ENCODE measurements at places on chromosomes 11 and 22.

DNA sequence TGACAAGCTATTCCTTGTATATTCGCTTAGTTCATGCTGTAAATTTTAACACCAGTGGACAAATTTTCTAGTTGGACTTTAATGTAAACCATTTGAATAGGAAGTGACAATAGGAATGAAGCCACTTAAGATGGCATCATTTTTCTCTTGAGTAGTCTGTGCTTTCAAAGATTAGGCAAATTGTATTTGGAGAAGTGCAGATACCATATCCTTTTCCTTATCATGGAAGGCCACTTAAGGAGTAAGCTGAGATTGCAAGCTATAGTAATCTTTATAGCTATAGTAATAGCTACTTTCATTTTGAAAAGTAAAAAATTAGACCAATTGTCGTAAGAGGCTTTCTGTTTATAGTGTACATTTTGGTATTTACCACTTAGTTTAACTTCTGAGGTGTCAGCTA, 12.8 kb downstream of the CAPRIN1 start:
- no peak for DNase-seq

- no peak for DNase-seq
Measured at GRCh38 chr11:111735262-111736116, 30.7 kb downstream of the PPP2R1B start.

GRCh38 chr22:31474743-31475142, 14.9 kb downstream of the EIF4ENIF1 start:
- DNase-seq: no peak

DNA sequence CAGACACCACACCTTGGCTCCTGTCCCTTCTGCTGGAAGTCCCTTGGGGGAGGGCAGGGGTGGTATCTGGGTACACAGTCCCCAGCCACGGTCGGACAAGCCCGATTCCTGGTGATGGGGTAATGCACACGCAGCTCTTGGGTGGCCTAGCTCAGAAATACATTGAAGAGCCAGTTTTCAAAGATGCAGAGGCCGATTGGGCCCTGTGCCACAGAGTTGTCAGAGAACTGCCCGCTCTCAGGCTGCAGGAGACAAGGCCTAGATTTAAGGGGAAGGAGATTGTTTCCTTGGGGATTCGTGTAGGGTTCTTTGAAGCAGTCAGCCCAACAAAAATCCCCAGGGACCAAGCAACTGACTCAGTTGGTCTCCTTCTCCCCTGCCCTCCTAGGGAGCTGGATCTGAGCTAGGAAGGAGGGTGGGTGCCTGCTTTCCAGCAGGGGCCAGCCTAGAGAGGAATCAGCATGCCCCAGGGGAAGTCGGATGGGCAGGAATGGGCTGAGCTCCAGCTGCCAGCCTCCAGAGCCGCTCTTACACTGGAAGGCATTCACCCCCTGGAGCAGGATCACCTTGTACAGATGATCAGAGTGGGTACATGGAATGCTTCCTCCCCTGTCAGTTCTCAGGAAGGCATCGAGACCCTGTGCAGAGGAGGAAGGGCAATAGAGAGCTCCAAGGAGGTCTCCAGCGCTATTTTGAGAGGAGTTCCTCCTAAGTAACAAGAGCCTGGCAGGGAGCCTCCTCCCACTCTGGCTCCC, 3.3 kb upstream of the SCN4B start:
- no peak for DNase-seq

DNA sequence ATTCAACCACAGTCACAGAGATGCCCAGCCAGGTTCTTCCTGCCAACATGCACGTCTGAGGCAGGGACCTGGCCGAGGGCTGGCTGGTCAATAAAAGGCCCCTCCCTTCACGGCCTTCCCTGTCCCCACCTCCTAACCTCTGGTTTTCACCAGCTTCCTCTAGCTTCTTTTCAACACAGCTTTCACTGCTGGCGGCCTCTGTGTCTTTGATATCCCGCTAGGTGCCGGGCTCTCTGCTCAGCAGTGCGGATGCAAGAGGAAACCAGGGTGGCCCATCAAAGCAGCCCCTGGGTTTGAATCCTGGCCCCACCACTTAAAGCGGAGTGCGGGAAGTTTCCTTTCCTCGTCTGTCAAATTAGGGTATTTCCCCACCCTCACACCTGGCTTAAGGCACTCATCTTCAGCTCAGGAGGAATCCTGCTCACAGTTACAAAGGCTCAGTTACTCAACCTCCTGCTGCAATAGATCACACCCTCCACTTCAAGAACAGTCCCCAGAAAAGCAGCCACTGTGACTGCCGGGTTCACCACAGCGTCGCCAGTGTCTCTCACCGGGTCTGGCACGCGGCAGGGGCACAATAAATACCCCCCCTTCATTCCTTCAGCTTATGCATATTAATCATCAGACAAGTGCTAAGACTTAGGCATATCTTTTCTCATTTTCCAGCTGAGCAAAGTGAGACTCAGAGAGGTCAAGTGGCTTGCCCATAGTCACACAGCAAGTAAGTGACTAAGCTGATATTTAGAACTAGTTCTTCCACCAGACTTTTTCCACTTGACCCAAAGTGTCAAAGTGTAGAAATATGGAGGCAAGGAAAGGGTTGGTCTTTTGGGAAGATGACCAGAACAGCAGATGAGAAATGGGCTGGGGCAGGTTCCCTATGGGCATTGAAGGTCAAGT, 45.7 kb downstream of the TXN2 start:
- DNase-seq: no peak

DNA sequence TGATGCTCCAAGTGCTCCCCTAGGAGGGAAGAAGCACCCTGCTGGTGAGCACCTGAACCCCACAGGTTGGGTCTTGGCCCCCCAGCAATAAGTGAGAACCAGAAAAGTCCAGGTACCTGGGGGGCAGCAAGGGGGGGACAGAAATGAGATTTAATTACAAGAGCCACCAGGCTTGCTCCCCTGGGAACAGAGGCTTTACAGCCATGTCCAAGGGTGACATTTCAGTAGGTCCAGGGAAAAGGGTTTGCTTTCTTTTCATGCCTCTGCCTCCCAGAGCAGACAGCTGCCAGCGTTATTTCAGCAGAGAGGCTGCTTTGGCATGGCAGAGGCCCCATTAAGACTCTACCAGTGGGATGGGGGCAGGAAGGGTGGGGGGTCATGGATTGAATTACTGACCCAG, 437.7 kb downstream of the BUD13 start:
- no peak for DNase-seq

DNA sequence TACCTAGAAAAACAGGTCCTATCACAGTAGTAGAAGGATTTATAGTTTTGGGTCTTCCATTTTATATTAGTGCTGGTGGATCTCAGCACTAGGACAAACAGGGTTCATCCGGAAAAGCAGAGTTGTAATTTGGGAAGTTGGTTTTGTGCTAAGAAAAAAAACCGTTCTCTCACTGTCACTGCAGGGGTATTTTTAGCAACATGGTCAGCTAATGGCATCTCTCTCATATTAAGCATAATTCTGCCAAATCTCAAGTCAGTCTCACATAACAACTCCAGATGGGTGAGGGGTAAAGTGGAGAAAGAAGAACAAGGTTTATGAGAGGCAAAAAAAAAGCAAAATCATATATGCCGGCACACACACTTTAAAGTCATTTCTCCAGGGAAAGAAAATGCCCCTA, 51.6 kb upstream of the GDPD4 start:
- no peak for DNase-seq

DNA sequence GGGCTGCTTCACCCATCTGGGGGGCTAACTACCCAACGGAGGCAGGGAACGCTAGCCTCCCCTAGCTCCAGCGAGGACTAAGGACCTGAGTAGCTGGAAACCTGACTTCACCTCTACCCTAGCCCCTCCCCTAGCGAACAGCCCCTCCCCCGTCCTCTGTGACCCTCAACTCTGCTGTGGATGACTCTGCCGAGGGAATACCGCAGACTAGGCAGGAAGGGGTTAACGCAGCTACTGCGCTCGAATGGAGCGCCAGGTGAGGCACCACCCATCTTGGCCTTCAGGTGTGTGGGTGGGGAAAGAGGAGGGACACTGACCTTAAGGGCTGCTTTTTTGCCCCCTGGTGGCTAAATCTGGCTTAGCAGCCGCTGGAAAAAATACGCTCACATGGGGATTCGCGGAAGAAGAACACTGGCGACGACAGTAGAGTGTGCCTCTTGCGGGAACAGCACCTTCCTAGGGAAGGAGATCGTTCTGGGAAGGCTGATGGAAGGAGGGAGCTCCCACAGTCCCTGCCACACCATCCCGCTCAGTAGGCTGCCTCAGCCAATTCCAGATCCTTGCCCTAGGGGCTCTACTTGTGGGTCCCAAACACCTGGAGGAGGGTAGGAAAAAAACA, 4.5 kb upstream of the BCL9L start:
- peak; percentile 75 for DNase-seq

DNA sequence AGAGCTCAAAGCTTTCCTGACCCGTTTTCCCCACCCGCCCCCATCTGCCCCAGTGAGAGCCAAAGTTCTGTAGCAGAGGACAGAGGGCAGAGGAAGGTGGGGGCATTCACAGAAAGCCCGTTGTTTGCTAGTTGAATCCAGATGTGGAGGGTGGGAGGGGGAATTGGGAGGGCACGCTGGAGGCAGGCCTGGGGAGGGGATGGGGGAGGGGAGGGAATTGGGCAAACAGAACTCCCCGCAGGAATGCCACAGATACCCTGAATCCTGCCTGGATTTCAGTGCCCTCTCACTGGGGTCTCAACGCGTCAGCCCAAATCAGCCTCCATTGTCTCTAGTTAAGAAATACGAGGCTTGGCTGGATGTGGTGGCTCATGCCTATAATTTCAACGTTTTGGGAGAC, 12.9 kb upstream of the OAF start:
- DNase-seq: no peak

GRCh38 chr11:90220391-90220790, 2.5 kb downstream of the CHORDC1 start:
- DNase-seq: no peak

DNA sequence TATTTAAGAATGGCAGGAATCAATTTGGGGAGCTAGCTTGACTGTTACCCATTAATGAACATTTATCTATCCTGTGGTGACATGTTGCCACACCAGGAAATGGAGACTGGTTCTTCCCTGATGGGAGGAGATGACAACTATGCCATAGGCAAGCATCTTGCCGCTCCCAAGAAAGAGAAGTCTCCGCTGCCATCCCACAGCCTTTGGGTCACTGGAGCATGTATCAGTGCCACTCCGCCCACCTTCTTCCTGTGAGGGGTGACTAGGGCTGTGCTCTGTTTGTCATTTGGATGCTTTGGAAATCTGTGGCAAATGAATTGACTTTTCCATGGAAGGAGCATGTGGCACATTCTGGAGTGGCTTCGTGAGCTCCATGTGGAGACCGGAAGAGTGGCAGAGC, 6.5 kb downstream of the STIP1 start:
- DNase-seq: no peak

DNA sequence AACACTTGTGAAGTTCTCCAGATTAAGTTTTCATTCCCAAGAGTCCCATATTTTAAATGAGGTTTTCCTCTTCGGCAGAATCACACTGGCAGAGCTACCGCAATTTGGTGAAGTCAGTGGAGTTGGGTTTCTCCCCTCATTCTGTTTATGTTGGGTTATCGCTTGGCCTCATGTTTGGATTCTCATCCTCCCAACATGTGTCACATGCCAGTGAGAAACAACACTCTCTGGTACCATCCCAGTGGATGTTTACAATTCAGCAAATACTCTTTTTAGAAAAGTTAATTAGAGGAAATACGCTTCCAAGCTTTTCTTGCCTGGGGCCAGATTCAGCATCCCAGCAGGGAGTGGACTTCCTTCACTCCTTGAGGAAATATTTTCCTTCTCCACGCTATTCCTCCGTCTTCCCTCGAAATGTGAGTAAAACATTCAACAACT, 2.1 kb downstream of the PAMR1 start:
- DNase-seq: no peak

DNA sequence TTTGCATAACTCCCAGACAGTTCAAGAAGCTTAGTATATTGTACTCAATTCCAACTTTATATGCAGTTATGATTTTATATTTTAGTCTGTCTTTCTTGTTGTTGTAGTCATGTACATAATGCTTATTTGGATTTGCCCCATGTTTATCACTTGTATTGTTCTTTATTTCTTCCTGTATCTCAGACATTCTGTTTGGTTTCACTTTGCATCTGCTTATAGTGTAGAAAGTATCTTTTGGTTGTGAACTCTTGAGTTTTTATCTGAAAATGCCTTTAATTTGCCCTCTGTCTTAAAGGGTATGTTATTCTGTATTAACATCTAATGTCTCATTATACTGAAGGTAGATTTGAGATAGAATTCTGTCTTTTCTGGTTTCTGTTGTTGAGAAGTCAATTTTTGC, 275.4 kb downstream of the DYNC2H1 start:
- no peak for DNase-seq

- DNase-seq: no peak
Measured at GRCh38 chr11:76798202-76798581, 15.0 kb downstream of the TSKU start.

Measured in stimulated activated CD8-positive, alpha-beta memory T cell treated with anti-CD3 and anti-CD28 coated beads, Interleukin-15, amount 100 ng/mL, for 24 hours (primary cell).